Foreskin fibroblast (primary cell): ENCODE measurements at places on chromosomes 3 and 15.

DNA sequence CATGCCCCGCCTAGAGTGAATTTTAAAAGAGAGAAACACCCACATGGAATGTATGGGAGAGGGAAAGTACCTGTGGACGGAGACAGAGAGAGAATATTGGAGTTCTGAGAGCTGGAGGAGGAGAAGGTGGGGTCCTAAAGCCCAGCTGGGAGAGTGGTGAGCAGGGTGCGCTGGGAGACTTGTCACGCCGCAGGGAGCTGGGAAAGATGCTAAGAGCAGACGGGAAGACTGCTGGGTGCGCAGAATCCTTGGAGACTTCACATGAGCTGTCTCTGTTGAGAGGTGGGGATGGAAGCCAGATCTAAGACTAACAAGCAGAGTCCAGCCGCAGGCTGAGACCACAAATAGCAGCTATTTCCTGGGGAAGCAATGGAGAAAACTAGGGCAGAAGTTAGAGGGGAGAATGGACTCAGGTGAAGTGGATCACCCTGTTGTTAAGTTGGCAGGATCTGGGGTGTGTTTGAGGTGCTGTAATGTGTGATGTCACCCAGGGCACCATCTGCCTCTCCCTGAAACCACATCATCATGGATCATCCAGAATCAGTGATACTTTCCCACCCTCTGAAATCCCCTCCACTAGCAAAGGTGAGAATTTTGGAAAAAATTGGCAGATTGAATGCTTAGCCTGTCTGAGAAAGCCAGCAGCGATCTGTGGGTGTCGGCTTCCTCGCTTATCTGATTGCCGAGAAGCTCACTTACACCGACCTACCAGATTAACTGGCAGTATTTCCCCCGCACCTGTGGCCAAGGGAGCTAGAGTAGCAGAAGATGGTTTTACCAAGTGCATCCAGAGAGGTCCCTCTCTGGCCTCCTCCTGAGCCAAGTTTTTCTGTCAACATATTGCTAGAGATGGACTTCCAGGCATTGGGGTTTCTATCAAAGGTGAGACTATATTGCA lies 174.8 kb upstream of the BHLHE40 start:
- no peak for DNase-seq

DNA sequence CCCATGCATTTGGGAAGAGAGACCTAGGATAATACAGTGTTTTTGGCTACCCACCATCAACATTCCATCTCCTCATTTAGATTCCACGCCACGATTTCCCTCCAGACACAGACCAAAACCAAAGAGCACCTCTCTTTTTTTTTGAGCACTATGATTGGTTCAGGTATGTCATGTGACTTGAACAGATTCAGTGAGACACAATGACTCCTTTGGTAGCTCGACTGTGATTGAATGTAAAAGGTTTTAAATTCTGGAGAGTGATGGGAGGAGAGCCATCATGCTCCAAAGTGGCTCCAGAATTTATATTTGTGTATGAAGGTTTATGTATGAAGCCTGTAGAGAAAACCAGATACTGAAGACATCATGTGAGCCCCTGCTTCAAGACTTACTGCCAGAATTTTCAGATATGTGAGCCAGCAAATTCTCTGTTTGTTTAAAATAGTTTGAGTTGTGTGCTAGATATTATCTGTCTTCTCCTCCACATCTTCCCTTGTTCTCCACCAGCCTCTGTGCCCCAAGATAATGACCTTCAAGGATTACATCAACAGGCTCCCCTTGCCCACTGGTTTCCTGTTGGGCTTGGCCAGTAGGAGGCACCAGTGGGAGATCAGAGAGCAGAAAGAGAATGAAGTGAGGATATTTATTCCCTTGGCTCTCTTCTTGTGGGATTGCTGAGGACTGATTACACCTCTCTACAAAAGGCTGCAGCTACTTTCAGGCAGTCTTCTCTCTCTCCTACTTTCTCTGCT lies 12.5 kb downstream of the MYD88 start:
- no peak for DNase-seq

DNA sequence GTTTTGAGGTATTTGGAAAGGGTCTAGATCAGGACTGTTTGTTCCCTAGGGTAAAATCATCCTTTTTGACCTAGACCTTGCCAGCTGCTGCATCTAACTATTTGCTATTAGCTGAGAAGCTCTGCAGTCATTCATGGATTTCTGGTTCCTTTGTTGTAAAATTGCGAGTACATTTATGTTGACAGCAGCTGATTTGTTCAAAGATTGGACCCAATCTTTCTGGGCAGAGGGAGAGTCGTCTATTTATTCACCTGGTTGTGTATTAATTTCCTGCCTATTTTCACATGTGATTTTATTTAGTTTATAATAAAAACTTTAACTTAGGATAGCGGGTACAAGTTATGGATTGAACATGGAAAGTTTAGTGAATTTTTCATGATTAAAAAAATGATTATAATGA lies 236.3 kb downstream of the CNTN4 start:
- no peak for DNase-seq

DNA sequence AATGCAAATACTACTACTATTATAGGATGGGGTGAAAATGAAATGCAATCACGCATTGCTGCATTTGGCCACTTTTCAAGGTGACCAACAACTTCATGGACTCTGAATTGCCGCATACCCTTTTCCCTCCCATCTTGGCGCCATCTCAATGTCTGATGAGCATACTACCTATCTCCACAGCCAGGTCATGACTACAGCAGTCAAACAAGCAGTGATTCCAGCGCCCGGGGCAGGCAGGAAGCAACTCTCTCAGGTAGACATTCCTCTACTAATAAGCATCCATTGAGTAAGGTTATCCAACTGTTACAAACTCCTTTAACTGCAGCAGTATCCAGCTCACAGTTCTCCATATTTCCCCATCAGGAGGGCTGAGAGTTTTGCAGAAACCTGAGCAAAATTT lies 155.4 kb downstream of the ADAMTS17 start:
- no peak for DNase-seq

DNA sequence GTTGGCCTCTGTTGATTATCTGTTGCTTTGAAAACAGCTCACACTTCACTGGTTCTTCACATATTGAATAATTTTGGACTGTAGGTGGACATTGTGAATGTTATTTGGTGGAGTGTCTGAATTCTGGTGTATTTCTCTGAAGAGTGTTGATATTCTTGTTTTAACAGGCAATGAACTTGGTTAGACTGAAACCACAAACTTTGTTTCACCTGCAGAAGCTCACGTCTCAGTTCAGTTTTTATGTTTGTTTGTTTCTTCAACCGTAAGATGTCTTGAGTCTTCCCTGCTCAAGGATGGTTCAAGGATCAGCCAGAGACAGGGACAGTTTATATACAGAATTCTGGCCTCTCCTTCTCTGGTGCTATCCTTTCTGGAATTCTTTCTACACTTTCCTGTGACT lies 43.6 kb downstream of the C3orf20 start:
- DNase-seq, result no peak

- no peak for DNase-seq
These were observed 29.8 kb downstream of the PLA1A start for GRCh38 chr3:119627461-119627860.

- no peak for DNase-seq
These were observed 172.1 kb upstream of the MITF start for GRCh38 chr3:69567023-69567709.

DNA sequence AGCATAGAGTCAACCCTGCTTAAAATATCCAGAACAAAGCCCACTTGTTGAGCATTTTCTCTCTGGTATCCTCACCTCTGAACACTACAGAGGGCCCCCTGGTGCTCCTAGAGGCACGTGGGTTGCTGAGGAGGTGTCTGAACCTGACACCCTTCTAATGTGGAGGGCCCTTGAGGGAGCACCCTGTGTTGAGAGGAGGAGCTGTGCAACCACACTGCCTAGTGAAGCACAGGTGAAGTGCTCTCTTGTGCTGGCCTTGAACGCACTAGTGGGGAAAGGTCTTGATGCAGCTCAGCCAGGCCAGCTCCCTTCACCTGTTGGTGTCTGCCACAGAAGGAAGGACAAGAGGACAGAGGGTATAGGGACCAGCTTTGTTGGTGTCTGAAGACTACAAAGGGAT lies 51.9 kb downstream of the CCK start:
- no peak for DNase-seq
